ENCODE measurements at places on chromosomes 13 and 19.

- no peak for DNase-seq
These were observed 1.1 kb downstream of the SUPT5H start for GRCh38 chr19:39446365-39447084.

DNA sequence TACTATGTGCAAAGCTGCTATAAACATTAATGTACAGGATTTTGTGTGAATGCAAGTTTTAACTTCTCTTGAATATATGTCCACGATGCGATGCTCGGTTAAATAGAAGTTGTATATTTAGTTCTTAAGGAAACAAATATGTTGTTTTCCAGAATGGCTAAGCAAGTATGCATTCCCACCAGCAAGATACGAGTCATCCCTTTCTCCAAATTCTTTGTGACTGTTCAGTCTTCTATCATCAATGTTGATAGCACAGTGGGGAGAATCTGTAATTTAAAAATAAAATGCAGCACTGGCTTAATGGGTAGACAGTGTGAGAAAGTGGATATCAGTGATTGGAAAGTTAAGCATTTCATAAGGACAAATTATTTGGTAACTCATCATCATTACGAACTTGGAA lies 1340.8 kb downstream of the PCDH9 start:
- no peak for DNase-seq

GRCh38 chr13:112737294-112737693 lies 47.5 kb downstream of the ATP11A start:
- DNase-seq = no peak

GRCh38 chr13:109285586-109285985 lies 500.8 kb downstream of the IRS2 start:
- no peak for DNase-seq

DNA sequence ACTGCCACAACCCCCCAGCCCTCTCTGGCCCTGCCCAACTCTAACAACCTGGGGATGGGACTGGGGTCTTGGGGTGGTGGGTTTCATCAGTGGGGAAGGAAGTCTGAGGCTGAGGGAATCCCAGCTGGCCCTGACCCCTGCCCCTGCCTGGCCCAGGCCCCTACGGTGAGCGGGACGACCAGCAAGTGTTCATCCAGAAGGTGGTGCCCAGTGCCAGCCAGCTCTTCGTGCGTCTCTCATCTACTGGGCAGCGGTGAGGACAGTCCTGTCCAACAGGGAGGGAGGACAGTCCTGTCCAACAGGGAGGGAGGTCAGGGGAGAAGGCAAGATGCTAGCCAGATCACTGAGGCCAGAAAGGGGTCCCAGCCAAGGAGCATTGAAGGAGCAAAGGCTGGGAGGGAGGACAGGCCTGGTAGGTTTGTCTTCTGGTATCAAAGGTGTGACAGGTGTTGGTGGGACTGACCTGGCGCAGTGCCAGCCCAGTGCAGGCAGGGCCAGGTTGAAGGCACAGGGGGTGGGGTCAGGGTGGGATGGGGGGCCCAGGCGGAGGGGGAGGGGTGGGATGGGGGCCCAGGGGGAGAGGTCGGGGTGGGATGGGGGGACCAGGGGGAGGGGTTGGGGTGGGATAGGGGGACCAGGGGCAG lies 12.1 kb upstream of the LTBP4 start:
- no peak for DNase-seq

DNA sequence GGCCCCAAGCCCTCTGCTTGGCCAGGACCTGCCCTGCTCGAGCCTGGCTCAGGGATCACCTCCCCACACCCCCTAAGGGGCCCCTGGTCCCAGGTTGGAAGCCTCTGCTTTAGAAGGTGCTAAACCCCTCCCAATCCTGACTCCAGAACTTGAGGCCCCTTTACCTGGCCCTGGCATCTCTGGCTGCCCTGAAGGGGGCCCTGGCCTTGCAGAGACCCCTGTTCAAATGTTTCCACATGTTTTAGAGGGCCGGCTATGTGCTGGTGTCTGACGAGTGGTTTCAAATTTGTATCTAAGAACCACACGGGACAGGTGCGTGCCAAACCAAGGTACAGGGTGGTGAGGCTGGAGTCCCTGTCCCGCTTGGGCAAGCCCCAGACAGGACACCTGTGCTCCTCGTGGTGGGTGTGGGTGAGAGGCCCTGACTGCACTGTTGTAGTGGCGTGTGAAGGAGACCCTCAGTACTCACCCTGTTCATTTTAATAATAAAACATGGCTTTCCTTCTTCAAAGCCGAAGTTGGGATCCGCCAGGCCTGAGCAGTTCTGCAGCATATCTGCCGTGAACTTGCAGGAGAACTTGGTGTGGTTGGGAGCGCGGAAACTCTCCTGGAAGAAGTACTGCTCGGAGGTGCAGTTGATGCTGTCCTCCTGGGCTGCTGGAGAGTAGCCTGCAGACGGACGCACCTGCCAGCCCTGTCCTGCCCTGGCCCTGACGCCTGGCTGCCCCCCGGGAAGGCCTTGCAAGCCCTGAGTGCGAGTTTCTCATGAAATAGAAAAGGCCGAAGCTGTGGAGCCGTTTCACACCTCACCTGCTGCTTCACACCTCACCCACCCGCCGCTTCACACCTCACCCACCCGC lies 5.4 kb downstream of the ATP4B start:
- DNase-seq = no peak

DNA sequence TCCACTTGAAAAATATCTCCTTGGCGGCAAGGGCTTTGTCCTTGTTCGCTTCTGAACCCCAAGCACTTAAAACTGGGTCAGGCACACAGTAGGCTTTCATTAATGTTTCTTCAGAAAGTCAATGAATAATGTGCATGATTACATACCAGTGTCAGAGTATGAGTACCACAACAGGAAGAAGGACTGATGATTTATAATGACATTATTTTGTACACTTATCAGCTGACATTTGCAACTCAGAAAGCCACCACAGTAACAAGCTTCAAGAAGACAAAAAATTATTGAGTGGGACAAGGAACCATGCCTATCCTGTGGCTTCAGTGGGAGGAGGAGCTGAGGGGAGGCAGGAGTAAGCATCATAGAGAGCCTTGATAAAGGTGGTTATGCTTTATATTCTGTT lies 10.0 kb downstream of the POLR1D start:
- peak; percentile 12 for DNase-seq

- no peak for DNase-seq
These were observed 65.0 kb downstream of the MTUS2 start for GRCh38 chr13:28885181-28885580.

GRCh38 chr19:18320865-18321733 lies 1.8 kb downstream of the LSM4 start:
- DNase-seq = peak; percentile 59

GRCh38 chr19:56477429-56478338 lies 539 bp upstream of the ZNF667 start:
- peak; percentile 60 for DNase-seq

DNA sequence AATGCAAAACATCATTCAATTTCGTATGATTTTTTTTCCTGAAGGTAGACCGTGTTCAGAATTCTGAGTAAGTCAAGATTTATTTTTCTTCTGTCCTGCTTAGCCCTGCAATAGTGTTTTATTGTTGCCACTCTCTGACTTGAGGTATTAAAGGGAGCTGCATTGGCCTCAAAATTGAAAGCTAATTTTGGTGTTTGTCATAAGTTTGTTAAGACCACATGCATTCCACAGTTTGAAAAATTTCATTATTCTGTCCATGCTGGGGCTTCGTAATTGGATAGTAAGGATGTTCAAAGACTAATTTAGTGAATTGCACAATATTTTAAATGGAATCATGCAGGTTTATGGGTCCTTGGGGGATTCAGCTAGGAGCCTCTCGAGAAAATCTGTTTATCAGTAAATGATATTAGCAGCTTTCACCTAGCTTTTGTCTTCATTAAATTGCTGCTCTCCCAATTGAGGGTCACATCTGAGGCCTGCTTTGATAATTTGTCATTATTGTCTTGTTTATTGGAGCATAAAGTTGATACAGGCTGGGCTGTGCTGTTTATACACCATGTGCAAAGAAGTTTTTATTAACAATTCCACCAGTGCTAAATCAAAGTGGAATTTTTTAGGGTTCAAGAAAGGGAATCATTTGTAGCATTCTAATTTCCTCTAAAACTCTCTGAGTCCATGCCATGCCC lies 339.8 kb upstream of the OBI1 start:
- DNase-seq = no peak

DNA sequence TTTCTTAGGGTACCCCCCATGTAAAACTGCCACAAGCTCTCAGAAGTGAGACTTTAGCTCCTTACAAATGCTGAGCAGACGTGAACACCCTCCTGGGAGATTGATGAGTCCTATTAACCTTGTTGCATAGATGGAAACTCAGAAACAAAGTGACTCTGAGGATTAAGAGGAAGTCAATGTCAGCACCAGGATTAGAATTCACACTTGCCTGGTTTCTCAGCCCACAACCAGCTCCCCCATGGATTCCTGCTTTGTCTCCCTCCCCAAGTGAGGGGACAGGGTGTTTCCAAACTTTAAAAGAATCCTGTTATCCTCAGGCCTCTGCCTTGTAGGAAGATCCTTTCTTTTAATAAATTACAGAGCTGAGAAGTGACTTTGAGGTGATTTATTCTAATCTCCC lies 324.4 kb downstream of the NDFIP2 start:
- DNase-seq = no peak

DNA sequence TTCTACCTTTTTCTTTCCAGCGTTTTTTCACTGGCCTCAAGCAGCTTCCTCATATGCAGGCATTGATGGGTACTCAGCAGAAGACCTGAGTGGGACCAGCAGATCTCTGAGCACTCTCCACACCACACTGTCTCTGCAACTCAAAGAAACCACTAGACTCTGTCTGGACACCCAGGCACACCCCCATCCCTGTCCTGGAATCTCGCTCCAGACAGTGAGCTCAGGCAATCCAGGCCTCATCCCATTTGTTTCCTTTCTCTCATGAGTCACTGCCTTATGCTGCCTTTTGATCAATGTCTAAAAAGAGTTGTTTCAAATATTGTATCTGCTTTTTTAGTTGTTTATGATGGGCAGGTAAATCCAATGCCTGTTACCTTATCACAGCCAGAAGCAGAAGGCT lies 19.7 kb upstream of the POP4 start:
- no peak for DNase-seq

- no peak for DNase-seq
These were observed 19.9 kb downstream of the ZSWIM9 start for GRCh38 chr19:48190288-48190884.

- peak; percentile 70 for DNase-seq
These were observed 12.3 kb upstream of the GPR18 start for GRCh38 chr13:99270518-99270917.

- DNase-seq = peak; percentile 23
These were observed 4.6 kb downstream of the RBM26 start for GRCh38 chr13:79401259-79402070.

- DNase-seq = no peak
These were observed 183.7 kb downstream of the TEX29 start for GRCh38 chr13:111503905-111504695.

- peak; percentile 37 for DNase-seq
These were observed 5.7 kb downstream of the ATP4A start for GRCh38 chr19:35557539-35558399.

DNA sequence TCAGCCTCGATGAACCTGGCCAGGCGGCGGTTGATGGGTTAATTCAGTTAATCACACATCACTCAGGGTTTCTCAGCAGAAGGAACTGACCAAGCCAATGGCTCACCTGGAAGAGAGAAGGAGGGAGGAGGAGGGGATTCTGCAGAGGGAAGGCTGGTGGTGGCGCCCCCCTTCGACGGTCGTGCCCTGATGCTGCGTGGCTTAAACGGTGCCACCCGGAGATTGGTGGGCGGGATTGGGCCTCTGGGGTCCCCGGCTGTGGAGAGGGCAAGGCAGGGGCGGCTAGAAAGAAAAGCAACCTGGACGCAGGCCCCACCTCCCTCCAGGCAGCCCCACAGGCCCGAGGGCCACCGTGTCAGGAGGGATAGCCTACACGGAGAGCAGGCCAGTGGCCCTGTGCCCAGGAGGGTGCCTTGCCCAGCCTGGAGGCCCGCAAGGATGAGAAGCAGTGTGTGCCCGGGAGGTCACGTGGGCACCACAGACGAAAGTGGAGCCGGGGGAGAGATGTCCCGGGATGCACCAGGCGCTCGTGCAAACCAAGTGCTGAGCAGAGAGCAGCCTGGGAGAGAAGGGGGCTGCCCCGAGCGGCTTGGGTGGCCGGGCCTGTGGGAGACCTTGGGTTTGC lies 16.0 kb downstream of the CSNK1G2 start:
- DNase-seq = no peak

DNA sequence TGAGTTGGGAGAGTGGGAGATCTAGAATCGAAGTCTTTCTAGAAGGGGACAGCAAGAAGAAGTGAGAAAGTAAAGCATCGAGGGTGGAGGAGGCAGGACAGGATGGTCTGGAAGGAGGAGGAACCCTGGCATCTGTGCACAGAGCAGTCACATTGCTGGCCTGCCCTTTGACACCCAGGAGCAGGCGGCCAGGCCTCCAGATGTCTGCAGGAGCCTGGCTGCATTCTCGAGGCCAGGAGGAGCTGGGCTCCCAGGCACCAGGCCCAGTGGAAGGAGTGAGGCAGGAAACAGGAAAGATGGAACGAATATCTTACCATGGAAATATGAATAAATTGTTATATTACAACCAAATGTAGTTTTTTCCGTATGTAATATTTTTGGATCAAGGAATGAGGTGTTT lies 27.7 kb upstream of the ARGLU1 start:
- DNase-seq = no peak

DNA sequence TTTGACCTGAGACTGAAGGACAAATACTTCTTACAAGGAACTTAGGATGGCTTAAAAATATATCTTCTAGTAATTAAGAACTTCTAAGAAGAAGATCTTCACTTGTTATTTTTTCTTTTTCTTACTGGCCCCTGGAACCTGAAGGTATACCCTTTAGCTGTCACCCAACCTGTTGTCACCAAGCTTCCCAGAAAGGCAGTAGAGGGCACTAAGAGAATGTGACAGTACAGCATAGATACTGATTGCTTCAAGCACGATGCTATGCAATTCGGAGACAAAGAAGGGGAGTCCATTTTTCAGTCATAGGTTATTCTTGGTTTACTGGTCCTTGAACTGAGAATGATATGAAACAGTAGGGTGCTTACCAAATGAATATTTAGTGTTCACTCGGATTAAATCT lies 208.3 kb upstream of the PCDH9 start:
- DNase-seq = no peak

DNA sequence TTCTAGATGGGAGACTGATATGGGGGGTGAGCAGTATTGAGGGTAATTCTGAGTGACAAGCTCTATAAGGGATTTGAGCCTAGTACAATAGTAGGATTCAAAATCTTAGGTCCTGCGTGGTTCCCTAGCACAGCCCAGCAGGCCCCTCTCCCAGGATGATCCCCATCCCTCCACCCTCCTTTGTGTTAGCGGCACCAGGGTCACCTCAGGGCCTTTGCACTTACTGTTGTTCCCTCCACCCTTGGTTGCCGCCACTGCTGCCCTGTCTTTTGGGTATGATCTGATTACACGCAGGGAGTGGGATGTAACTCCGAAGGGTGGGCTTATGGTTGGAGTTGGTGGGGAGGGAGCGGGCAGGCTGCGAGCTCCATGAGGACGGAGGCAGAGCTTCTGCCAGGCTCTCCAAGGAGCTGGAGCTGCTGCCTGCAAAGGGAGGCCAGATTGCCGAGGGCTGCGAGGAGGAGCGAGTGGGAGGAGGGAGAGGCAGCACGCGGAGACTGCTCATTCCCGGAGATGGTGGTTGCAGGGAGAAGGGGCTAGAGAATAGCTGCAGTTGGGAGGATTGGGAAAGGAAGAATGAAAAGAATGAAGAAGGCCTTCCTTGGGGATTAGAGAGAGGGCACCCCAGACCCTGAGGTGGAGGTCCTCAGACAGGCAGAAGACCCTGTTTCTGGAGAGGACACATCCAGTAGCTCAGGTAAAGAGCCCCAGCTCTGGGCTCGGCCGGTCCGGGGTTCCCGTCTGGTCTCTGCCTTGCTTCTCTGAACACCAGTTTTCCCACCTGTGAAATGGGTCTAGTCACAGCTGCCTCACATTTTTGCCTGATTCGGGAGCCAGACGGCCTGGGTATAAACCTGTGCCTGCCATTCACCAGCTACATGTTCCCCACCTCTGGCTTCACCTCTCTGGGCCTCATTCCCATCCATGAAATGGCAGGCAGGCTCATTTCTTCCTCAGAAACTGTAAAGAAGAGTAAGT lies 5.2 kb downstream of the NACC1 start:
- DNase-seq = no peak
